CD8-positive, alpha-beta T cell (primary cell): ENCODE measurements at places on chromosomes 1 and 21. TPM values are rescaled to one million over a fixed set of nuclear protein-coding genes. Genes with fewer than 3 reads are reported as not detected.

DNA sequence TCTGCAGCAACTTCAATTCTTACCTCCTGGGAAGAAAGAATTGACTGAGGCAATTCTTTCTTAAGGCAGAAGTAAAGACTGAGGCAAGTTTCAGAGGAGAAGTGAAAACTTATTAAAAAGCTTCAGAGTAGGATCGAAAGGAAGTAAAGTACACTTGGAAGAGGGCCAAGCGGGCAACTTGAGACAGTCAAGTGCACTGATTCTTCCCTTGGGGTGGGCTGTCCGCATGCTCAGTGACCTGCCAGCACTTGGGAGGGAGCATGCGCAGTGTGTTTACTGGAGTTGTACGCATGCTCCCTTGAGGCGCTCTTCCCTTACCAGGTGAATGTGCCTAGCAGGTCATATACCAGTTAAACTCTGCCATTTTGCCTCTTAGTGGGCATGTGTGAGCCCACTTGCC lies 55.3 kb upstream of the NBPF3 start:
- DNase-seq = no peak

The ANGPTL7 gene
- total RNA-seq = not detected

GRCh38 chr1:81803431-81804110 lies 2.8 kb downstream of the ADGRL2 start:
- no peak for DNase-seq

DNA sequence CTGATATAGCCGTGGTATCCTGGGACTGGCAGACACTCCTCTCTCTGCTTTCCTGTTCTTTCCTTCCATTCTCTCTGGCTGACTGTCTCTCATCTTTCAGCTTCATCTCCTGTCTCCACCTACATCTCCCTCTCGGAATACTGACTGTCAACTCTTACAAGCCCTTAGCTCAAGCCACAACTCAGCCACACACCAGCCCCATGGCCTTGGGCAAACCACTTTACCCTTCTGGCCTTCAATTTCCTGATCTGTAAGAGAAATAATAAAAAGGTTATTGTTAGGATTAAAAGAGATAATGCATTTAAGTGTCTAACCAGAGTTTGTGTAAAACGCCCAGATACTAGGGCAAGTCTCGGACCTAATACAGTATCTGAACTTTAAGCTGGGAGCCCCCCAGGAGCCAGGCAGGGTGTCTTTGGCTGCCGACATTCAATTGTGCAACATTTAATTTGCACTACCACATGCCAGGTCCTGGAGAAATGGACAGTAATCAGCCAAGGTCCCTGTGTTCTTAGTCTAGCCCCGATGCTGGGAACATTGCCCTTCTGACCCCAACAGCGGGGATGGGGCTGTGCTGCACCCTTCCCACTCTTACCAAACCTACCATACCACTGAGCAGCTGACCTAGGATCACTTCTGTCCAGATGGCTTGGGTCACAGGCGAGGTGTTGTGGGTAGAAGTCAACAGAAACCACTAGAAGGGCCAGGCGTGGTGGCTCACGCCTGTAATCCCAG lies 5.1 kb downstream of the ECHDC2 start:
- no peak for DNase-seq

DNA sequence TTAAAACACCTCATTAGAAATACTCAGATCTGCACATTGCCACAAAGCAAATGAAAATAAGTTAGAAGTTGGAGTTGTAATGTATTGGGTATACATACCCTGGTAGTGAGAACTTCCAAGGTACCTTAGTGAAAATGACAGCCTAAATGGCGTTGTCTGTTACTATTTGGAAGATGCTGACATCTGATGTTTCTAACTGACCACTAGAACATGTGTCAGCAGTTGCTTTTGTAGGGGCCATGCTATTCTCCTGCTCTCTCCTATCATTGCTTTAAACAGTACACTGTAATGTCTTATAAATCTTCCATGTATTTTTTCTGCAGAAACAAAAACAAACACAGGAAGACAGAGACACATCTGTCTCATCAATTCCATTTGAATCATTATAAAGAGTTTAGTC lies 40.1 kb downstream of the LAMC1 start:
- DNase-seq = no peak

The ZBTB18 gene
- 68.8 TPM for total RNA-seq

- no peak for DNase-seq
Observed at GRCh38 chr1:228770779-228771223, 35.5 kb downstream of the RHOU start.

The ZNF695 gene
- not detected for total RNA-seq

The CCDC27 gene
- total RNA-seq = not detected

The ZC3H12A gene
- total RNA-seq = 202 TPM

GRCh38 chr1:205678286-205679111 lies 1.8 kb downstream of the SLC45A3 start:
- no peak for DNase-seq

DNA sequence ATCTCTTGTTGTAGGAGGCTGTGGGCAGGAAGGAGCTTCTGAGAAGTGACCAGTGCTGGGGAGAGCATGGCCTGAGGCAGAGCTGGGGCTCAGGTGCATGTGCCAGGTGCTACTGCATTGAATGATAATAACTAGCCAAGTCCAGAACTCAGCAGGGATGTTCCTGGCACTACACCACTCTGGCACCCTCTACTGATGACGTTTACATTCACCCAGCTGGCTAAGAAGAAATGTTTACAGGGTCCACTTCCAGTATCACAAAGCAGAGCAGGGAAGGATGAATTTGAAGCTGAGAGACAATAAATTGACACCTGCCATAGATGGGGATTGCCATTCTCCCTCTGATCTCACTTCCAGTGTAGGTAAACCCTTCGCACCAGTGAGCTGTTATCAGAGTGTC lies 411.8 kb downstream of the SETD4 start:
- DNase-seq = no peak

- DNase-seq = no peak
Observed at GRCh38 chr1:116847688-116848531, 61.8 kb upstream of the PTGFRN start.

The GBP6 gene
- 0.22 TPM for total RNA-seq

DNA sequence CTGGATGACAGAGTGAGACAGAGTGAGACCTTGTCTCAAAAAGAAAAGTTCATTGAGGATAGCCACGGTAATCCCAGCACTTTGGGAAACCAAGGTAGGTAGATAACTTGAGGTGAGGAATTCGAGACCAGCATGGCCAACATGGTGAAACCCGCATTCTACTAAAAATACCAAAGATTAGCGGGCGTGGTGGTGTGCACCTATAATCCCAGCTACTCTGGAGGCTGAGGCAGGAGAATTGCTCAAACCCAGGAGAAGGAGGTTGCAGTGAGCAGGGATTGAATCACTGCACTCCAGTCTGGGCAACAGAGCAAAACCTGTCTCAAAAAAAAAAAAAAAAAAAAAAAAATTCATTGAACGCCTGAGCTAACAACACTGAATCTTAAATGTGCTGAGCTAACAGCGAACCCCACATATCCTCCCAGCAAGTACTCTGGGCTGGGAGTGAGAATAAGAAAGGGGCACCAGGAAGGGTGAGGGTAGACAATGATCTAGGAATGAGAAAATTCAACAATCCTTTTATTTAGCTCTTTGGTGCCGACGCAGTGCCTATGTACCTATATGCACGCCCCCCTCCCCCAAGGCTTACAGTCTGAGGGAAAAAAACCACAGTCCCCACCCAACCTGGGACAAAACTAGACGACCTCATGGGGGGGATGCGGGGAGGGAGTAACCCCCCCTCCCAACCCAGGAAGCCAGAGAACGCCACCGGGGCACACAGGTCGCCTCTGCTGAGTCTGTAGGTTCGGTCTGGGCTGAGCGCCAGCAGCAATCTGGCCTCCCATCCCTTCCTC lies 1.4 kb upstream of the CACNA1S start:
- DNase-seq = no peak

DNA sequence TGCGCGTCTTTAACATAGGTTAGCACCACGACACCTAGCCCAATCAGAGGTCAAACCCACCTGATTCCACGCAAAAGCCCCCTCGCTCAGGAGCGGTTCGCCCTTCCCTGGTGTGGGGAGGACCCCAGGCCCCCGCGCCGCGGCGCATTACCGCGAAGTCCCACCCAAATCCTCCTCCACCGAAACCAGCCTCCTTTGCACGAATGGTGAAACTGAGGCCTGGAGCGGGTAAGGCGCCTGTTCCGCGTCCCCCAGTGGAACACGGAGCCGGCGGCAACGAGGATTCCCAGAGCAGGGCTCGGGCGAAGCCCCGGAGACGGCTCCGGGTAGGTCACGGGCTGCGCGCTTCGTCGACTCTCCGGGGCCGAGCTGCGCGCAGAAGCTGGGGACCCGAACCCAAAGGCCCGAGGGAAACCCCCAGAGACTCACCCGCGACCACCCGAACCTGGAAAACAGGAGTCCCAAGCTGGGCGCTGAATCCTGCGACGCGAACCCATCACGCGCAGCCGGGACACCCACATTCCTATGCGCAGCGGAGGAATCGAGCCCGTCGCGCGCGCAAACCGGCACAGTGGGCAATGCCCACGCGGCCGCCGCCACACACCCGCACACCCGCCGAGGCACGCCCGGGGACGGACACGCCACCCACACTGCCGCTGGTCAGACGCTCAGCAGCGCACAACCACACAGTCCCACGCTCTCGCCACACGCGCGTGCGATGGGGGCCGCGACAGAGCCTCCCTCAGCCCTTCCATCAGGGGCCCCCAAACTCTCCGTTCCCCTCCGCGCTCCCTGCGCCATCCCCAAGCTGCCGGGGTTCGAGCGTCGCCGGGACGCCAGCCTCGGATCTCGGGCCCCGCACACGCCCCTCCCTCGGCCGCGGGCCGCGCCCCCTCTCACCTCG lies 507 bp downstream of the GLIS1 start:
- DNase-seq = no peak

GRCh38 chr1:176469450-176470010 lies 6.6 kb downstream of the PAPPA2 start:
- DNase-seq = no peak

DNA sequence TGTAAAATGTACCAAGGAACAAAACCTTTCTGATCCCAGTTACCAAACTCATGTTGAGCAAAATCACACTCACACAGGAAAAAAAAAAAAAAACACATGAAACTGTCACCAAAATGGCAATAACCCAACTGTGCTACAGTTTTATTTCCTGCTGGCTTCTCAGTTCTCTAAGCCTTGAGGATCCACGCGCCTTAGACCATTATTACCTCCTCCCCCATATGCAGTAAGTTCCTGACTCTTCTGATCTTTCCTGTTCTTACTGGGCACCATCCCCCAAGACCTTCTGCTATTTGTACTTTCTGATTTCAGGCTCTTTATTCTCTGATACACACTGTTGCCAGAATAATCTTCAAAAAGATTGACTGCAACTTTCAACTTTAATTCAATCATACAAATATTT lies 79.6 kb downstream of the SLC45A1 start:
- no peak for DNase-seq

The FCMR gene
- 119 TPM for total RNA-seq

DNA sequence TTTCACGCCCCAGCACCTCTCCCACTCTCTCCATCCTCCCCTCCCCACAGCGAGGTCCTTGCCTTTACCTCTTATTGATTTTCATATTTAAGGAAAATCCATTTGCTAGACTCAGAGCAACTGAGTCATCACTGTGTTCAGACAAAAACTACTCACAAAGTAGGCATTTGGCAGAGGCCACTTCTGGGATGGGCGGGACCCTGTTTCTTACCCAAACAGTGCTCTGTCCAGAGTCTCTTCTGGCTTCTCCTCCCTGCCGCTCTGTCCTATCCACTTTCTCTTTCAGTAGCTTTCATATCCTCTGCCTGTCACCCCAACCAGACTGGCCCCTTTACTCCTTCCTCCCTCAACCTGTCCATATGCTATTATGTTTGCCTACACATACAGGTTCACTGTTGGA lies 2.4 kb upstream of the NAV1 start:
- DNase-seq = no peak

The CFHR3 gene
- total RNA-seq = not detected
